Stimulated activated CD8-positive, alpha-beta memory T cell treated with anti-CD3 and anti-CD28 coated beads, Interleukin-7, amount 100 ng/mL, for 1 hour (primary cell): ENCODE measurements at places on chromosomes 4 and X.
A peak's percentile ranks its signal among the peaks of the same experiment; 100 is the strongest.

DNA sequence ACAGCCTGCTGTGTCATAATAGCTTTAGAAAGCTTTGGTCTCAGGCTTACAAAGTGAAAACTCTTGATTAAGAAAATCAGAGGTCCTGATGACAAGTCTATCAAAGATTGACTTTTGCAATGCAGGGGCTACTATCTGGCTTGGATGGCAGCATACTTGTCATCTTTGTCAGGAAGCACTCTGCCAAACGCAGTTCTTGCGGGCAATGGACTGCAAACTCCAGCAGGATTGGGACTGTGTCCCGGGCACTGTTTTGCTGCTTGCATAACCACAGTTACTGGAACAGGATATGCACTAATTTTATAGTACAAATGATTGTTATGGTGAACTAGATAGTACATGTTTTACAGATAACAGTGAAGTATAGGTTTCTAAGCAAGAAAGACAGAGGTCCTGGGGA lies 185.6 kb downstream of the IQCM start:
- DNase-seq = no peak

DNA sequence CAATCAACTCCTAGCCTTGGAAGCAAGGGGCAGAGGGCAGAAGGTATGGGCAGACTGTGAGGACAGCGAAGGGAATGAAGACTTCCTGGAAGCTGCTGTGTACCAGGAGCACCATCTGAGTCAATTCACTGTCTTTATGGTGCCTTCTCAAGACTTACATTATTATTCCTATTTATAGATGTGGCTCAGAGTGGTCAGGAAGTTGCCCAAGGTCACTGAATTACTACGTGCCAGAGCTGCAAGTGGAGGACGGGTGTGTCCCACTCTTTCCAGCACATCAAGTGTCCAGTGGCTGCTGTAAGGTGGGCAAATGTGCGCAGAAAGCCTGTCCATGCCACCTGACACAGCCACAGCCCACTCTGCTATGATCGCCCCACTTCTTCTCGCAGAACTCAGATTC lies 32.0 kb downstream of the SMPX start:
- no peak for DNase-seq

- no peak for DNase-seq
Observed at GRCh38 chrX:119682019-119682989, 10.7 kb downstream of the SEPTIN6 start.

- DNase-seq = peak; percentile 32
Observed at GRCh38 chr4:40325406-40326019, 9.6 kb upstream of the CHRNA9 start.

- DNase-seq = no peak
Observed at GRCh38 chr4:189615217-189615663, 325.4 kb upstream of the FRG1 start.

GRCh38 chrX:34917146-34917545 lies 25.4 kb upstream of the FAM47B start:
- no peak for DNase-seq

DNA sequence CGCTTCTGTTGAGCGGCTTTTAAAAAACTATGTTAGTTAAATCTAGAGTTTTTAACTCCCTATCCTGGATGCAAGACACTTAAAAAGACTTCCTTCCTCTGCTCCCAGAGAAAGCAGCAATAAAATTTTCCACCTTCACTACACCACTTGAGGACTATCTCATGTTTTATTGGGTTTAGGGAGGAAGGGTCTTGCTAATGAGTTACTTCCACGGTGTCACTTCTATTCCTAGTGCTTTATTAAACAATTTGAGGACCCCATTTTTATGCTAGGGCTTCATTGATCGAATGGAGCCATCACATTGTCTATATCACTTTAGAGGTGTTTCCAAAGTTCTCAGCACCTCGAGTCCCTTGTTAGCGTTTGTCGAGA lies 3.7 kb upstream of the STIM2 start:
- DNase-seq = no peak
